ENCODE measurements at places on chromosomes 12 and 14.

GRCh38 chr12:59131462-59131861 lies 211.2 kb upstream of the LRIG3 start:
- no peak for DNase-seq

GRCh38 chr12:91561301-91561957 lies 378.8 kb upstream of the DCN start:
- no peak for DNase-seq

DNA sequence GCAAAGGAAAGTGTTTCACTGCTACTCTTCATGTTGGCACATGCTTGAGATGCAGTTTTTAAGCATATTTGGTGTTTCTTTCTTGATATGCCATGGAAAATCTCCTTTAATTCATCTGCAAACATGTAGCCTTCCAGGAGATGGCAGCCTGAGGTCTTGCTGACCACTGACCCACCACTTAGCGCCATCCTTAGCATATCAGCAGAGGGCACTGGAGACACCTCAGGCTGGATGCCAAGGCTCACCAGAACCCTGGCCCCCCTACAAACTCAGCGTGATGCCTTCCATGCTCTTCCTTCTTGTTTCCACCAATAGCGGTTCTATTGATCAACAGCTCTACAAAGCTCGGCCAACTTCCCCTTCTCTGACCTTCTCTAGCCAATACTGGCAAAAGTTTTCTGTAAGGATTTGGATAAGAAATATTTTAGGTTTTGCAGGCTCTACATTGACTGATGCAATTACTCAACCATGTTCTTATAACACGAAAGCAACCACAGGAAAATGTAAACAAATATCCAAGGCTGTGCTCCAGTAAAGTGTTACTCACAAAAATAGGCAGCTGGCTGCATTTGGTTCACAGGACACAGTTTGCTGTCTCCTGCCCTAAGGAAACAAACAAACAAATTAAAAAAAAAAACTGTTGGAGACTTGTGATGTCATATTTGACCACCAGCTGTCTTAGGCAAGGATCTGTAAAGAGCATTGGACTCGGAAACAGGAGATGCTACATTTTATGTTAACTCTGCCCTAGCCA lies 209.7 kb downstream of the SLC15A4 start:
- no peak for DNase-seq

DNA sequence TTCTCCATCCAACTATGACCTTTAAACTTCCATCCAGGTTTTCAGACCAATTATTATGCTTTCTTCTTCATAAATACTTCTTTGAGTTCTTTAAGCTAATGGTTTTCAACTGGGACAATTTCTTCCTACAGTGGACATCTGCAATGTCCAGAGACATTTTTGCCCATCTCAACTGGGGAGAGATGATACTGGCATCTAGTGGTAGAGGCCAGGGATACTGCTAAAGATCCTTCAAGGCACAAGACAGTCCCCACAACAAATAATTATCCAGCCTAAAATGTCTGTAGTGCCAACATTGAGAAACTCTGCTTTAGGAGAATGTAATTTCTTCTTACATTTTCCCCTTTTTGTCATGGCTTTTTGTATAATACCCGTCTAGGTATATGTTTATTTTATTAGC lies 10.6 kb downstream of the TRHDE start:
- DNase-seq: no peak

DNA sequence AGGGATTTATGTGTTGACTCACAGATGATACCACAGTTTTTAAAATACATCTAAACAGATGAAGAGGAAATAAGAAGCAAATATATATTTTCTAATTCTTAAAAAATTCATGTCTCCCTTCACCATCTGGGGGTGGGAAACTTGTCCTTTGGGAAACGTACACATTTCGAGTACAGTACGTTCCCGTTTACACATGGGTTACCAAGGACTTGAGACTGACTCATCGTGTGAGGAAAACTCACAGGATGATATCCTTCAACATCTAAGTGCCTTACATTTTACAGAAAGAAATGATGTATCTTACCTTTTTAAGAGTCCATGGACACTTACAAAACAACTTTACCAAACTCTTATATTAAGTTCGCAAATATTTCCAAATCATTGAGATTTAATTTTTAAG lies 16.0 kb upstream of the FBLN5 start:
- no peak for DNase-seq

All from muscle of back (tissue), 13 donors.